ENCODE measurements at places on chromosomes 2 and 18.
A peak's percentile ranks its signal among the peaks of the same experiment; 100 is the strongest.

DNA sequence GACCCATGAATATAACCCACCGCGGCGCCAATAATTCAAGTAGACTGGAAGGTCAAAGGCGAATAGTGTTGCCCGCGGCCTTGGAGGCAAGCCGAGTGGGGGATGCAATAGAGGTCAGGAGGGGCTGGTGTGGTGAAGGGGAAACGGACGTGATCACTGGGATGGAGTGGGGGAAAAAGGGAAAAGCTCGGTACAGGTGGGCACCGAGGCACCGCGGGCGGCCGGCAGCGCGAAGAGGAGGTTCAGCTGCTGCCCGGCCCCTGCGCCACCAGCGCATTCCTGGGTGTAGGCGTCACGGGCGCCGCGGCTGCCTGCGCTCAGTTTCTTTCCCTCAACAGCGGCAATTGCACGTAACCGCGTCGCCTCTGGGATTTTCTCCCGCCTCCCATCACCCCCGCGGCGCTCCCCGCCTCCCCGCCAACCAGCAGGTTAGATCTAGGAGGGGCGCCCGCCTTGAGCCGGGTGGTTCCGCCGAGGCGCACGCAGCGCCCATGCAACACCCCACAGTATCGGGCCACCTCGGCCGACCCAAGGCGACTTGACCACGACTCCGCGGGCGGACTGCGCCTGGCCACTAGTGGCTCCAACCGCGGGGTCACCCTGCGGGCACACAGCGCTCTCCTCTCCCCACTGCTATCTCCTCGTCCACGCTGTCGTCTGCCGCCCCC, 1.5 kb downstream of the RND3 start:
- DNase-seq = peak; percentile 62

GRCh38 chr2:101426822-101427221, 39.5 kb upstream of the CREG2 start:
- DNase-seq = no peak

GRCh38 chr2:1717113-1717512, 27.2 kb downstream of the PXDN start:
- peak; percentile 70 for DNase-seq

DNA sequence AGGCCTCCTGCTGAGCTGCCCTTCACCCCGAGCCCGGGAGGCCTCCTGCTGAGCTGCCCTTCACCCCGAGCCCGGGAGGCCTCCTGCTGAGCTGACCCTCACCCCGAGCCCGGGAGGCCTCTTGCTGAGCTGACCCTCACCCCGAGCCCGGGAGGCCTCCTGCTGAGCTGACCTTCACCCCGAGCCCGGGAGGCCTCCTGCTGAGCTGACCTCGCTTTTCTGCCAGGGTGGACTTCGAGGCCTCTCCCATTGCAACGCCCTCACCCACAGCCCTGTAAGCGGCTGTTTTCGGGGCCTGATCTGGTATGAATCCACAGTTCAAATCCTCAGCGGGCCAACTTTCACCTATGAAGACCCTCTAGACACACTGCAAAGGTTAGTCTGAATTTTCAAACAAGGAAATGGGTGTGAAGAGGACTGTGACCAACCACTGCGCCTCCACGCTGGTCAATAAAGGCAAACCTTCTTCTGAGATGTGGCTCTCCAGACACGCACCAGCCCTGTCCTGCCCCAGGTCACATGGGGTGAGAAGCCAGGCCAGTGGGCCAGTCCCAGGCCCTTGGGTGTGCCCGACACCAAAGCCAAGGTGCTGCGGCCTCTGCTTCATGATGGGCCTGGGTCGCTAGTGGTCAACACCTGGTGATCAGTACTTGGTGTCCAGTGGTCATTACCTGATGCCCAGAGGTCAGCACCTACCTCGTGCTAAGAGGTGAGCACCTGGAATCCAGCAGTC, 225.1 kb upstream of the SALL3 start:
- no peak for DNase-seq

- DNase-seq = no peak
Measured at GRCh38 chr2:234178330-234179030, 128.0 kb downstream of the SPP2 start.

GRCh38 chr18:55235094-55235461, 275.8 kb upstream of the CCDC68 start:
- DNase-seq = no peak
